Activated naive CD8-positive, alpha-beta T cell treated with anti-CD3 and anti-CD28 coated beads, Interleukin-2, amount 10 ng/mL, durations not matched to agents 7 days and 5 days (primary cell): ENCODE measurements at places on chromosomes 5 and 9. TPM values are rescaled to one million over a fixed set of nuclear protein-coding genes. Genes with fewer than 3 reads are reported as not detected.

- peaks cover 16% of the 10 kb centered on the region for H3K27me3 ChIP-seq
- no peaks in the 10 kb centered on the region for H3K36me3 ChIP-seq
- no peak for DNase-seq
- H3K4me3 ChIP-seq, result no peak overlapping the region
- no peaks in the 10 kb centered on the region for H3K4me1 ChIP-seq
Observed at GRCh38 chr9:135716045-135716444, 14.1 kb downstream of the KCNT1 start.

- no peaks in the 10 kb centered on the region for H3K4me1 ChIP-seq
- H3K4me3 ChIP-seq, result no peak overlapping the region
- no peaks in the 10 kb centered on the region for H3K27me3 ChIP-seq
Observed at GRCh38 chr5:27087747-27088146, 49.4 kb upstream of the CDH9 start.

The ANKRD31 gene
- 0.58 TPM for total RNA-seq

The TBC1D2 gene
- total RNA-seq, result 6.8 TPM

DNA sequence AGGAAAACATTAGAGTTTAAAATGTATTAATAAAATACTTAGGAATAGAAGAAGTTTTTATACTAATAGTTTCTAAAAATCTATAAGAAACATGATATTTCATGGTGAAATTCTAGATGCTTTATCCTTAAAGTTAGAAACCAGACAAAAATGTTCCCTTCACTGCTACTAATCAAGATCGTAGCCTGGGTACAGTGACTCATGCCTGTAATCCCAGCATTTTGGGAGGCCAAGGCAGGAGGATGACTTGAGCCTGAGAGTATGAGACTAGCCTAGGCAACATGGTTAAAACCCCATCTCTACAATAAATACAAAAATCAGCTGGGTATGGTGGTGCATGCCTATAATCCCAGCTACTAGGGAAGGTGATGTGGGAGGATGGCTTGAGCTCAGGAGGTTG, 30.4 kb upstream of the KLF9 start:
- H3K4me1 ChIP-seq, result peaks cover 8% of the 10 kb centered on the region
- no peak for DNase-seq
- no peaks in the 10 kb centered on the region for H3K27me3 ChIP-seq
- no peak overlapping the region for H3K4me3 ChIP-seq

The NADK2 gene
- total RNA-seq, result 17.3 TPM

GRCh38 chr9:12933957-12934356, 159.1 kb downstream of the LURAP1L start:
- no peak overlapping the region for H3K4me3 ChIP-seq
- no peak for DNase-seq
- no peaks in the 10 kb centered on the region for H3K36me3 ChIP-seq
- H3K27me3 ChIP-seq, result no peaks in the 10 kb centered on the region

GRCh38 chr9:35691757-35692301, 2.1 kb upstream of the TPM2 start:
- H3K4me1 ChIP-seq, result peaks cover 15% of the 10 kb centered on the region
- peaks cover 6% of the 10 kb centered on the region for H3K36me3 ChIP-seq
- DNase-seq, result no peak
- H3K27me3 ChIP-seq, result no peaks in the 10 kb centered on the region

DNA sequence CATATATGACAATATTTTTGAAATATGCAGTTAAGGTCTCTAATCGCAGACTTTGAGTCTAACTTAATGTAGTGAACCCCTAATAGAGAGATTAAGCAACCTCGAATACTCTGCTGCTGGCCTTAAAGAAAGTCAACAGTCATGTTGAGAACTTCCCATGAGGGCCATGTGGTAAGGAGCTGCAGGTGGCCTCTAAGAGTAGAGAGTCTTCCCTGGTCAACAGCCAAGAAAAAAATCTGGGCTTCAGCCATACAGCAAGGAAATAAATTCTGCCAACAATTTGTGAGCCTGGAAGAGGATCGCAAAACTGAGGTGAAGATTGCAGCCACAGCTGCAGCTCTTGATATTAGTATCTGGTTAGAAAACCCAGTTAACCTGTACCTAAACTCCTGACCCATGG, 935.2 kb upstream of the TYRP1 start:
- no peak overlapping the region for H3K4me3 ChIP-seq
- H3K27me3 ChIP-seq, result no peaks in the 10 kb centered on the region
- no peak for DNase-seq
- H3K27ac ChIP-seq, result no peak overlapping the region
- H3K36me3 ChIP-seq, result no peaks in the 10 kb centered on the region
- no peaks in the 10 kb centered on the region for H3K4me1 ChIP-seq

DNA sequence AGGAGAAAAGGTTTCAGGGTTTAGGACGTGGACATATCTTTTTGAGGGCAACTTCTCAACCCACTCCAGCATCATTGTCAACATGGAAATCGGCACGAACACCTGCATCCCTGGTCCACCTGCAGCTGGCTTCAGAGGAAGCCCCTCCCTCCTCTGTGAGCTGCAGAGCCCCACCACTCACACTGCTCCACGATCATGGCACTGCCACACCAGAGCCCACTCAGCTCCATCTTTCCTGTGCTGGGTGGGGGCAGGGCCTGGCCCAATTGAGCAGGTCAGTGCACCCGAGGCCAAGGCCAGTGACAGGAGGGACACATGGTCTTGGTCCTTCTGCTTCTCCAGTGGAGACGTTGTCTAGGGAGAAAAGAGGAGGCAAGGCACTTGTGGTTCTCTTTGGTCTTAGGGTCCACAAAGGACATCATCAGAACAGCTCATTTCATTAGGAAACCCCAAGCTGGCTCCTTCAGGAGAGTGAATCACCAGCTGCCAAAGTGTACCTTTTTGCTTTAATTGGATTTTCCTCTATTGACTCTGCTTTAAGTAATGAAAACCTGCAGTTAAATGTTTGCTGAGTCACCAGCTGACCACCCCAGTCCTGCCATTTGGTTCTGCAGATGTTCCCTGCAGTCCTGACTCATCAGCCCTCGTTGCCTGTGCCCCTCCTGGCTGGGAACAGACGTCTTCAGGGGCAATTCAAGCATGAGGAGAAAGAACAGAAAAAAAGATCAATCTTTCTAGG, 56.2 kb downstream of the UBE2QL1 start:
- no peaks in the 10 kb centered on the region for H3K36me3 ChIP-seq
- H3K4me1 ChIP-seq, result no peaks in the 10 kb centered on the region

The PCDHGA5 gene
- 0.30 TPM for total RNA-seq

The MARCOL gene
- total RNA-seq, result not detected

- H3K4me1 ChIP-seq, result peaks cover 36% of the 10 kb centered on the region
- H3K36me3 ChIP-seq, result peaks cover 45% of the 10 kb centered on the region
- no peak overlapping the region for H3K27ac ChIP-seq
- no peaks in the 10 kb centered on the region for H3K27me3 ChIP-seq
- no peak for DNase-seq
Observed at GRCh38 chr5:178210686-178211085, 6.4 kb downstream of the HNRNPAB start.

DNA sequence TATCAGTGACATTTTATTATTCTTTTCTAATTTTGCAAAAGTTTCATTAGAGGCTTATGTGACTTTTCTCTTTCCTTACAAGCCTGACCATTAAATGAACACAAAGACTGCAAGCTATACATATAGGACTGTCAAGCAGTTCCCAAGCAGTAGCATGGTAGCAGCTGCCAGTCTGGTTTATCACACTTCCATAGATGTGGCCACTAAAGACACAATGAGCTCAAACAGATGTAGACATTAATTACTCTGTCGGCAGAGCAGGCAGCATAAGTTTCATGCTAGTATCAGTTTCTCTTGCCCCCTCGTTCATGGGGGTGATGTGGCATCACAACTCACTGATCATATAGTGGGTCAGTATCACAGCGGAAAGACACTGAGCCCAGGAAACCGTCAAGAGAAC, 89.5 kb downstream of the CDH10 start:
- H3K36me3 ChIP-seq, result no peaks in the 10 kb centered on the region
- no peak for DNase-seq
- H3K4me3 ChIP-seq, result no peak overlapping the region
- H3K4me1 ChIP-seq, result no peaks in the 10 kb centered on the region
- no peak overlapping the region for H3K27ac ChIP-seq

The PHF24 gene
- total RNA-seq, result not detected

- no peaks in the 10 kb centered on the region for H3K27me3 ChIP-seq
- H3K27ac ChIP-seq, result no peak overlapping the region
- H3K4me1 ChIP-seq, result peaks cover 9% of the 10 kb centered on the region
- H3K36me3 ChIP-seq, result peaks cover 17% of the 10 kb centered on the region
- DNase-seq, result no peak
Observed at GRCh38 chr9:112086627-112087026, 88.5 kb downstream of the SUSD1 start.

- no peak overlapping the region for H3K4me3 ChIP-seq
- H3K36me3 ChIP-seq, result peaks cover 4% of the 10 kb centered on the region
- no peaks in the 10 kb centered on the region for H3K27me3 ChIP-seq
Observed at GRCh38 chr9:34994260-34994899, 4.8 kb downstream of the DNAJB5 start.

The DND1 gene
- total RNA-seq, result 3.1 TPM

- no peak for DNase-seq
- no peaks in the 10 kb centered on the region for H3K27me3 ChIP-seq
- no peak overlapping the region for H3K4me3 ChIP-seq
Observed at GRCh38 chr5:147483188-147483790, 26.6 kb downstream of the DPYSL3 start.

The AFAP1L1 gene
- total RNA-seq, result 0.09 TPM

GRCh38 chr9:71001780-71002386, 119.5 kb downstream of the TRPM3 start:
- no peaks in the 10 kb centered on the region for H3K4me1 ChIP-seq
- H3K27me3 ChIP-seq, result no peaks in the 10 kb centered on the region
- no peak overlapping the region for H3K27ac ChIP-seq
- H3K36me3 ChIP-seq, result no peaks in the 10 kb centered on the region
- no peak overlapping the region for H3K4me3 ChIP-seq

GRCh38 chr9:135978642-135979546, 17.7 kb upstream of the UBAC1 start:
- peak; percentile 64 for DNase-seq
- H3K4me1 ChIP-seq, result peaks cover 6% of the 10 kb centered on the region
- no peaks in the 10 kb centered on the region for H3K36me3 ChIP-seq
- H3K27ac ChIP-seq, result peak overlapping the region; percentile 61
- H3K4me3 ChIP-seq, result peak overlapping the region; percentile 56

The TESK1 gene
- 42.8 TPM for total RNA-seq

GRCh38 chr5:133370036-133370831, 242.1 kb downstream of the FSTL4 start:
- peaks cover 6% of the 10 kb centered on the region for H3K27me3 ChIP-seq
- no peak overlapping the region for H3K4me3 ChIP-seq
- no peak for DNase-seq

DNA sequence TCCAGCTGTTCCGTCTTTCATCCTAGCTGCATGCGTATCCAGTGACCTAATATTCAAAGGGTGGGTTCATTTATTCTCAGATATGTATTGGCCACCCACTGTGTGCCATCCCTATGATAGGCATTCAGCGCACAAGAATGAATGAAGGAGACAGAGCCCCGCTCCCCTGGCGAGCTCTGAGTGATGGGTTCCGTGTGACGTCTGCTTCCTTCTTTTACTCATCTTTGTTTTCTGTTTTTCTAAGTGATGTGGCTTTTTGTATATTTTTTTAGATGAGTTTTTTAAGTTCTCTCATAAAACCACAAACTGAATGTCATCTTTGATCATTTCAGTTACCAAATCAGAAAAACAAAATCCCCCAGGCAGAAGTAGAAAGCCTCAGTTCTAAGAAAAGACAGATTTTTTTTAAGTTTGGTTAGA, 168.3 kb upstream of the OTULINL start:
- H3K4me3 ChIP-seq, result peak overlapping the region; percentile 82
- peaks cover 4% of the 10 kb centered on the region for H3K36me3 ChIP-seq
- peak overlapping the region; percentile 98 for H3K27ac ChIP-seq
- no peak for DNase-seq
- H3K4me1 ChIP-seq, result peaks cover 43% of the 10 kb centered on the region

GRCh38 chr5:175772747-175773533, 98.4 kb upstream of the CPLX2 start:
- no peaks in the 10 kb centered on the region for H3K4me1 ChIP-seq
- no peak overlapping the region for H3K4me3 ChIP-seq
- H3K36me3 ChIP-seq, result no peaks in the 10 kb centered on the region
- no peak for DNase-seq
- H3K27ac ChIP-seq, result no peak overlapping the region

The PCDH1 gene
- total RNA-seq, result not detected

DNA sequence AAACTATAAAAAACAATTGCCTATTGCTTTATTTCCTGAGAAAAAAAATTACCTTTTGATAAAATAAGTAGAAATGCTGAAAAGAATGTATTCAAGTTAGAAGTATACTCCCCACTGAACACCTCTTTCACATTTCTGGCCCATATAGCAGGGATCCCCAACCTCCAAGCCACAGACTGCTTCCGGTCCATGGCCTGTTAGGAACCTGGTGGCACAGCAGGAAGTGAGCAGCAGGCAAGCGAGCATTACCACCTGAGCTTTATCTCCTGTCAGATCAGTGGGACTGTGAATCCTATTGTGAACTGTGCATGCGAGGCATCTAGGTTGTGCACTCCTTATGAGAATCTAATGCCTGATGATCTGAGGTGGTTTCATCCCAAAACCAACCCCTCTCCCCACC, 563.9 kb downstream of the RAB3C start:
- peaks cover 4% of the 10 kb centered on the region for H3K36me3 ChIP-seq
- H3K4me1 ChIP-seq, result peaks cover 26% of the 10 kb centered on the region
- H3K27me3 ChIP-seq, result no peaks in the 10 kb centered on the region
- DNase-seq, result no peak

DNA sequence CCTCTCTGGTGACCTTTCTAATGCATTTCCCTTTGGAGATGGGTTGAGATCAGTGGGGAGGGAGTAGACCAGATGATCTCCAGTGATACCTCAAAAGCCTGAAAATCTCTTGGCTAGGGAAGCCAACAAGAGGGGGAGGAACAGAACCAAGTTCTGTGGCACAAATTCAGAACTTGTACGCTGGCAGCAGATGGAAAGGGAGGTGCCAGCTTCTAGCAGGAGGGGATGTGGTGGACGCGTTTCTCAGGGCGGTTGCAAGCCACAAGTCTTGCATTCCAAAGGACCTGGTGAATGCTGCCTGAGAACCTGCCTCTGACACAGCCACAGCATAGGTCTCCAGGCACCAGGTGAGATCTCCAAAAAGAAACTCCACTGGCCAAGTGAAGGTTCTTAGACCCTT, 13.4 kb downstream of the SLIT3 start:
- no peak overlapping the region for H3K4me3 ChIP-seq
- no peak overlapping the region for H3K27ac ChIP-seq
- no peaks in the 10 kb centered on the region for H3K4me1 ChIP-seq

The PDE4D gene
- total RNA-seq, result 65.1 TPM

- peaks cover 8% of the 10 kb centered on the region for H3K4me1 ChIP-seq
- DNase-seq, result no peak
- no peak overlapping the region for H3K27ac ChIP-seq
- no peak overlapping the region for H3K4me3 ChIP-seq
- H3K36me3 ChIP-seq, result peaks cover 2% of the 10 kb centered on the region
Observed at GRCh38 chr5:107809201-107810034, 138.7 kb upstream of the EFNA5 start.

- no peaks in the 10 kb centered on the region for H3K36me3 ChIP-seq
- H3K27me3 ChIP-seq, result peaks cover 6% of the 10 kb centered on the region
- H3K4me3 ChIP-seq, result no peak overlapping the region
- H3K27ac ChIP-seq, result no peak overlapping the region
Observed at GRCh38 chr9:19456426-19456825, 47.6 kb downstream of the ACER2 start.

- no peaks in the 10 kb centered on the region for H3K27me3 ChIP-seq
- no peak for DNase-seq
- H3K4me3 ChIP-seq, result no peak overlapping the region
- H3K4me1 ChIP-seq, result peaks cover 10% of the 10 kb centered on the region
- H3K36me3 ChIP-seq, result no peaks in the 10 kb centered on the region
Observed at GRCh38 chr5:83337453-83338035, 134.0 kb upstream of the VCAN start.

The TAF11L11 gene
- not detected for total RNA-seq

GRCh38 chr9:91771027-91771426, 179.0 kb downstream of the ROR2 start:
- H3K27ac ChIP-seq, result no peak overlapping the region
- H3K36me3 ChIP-seq, result no peaks in the 10 kb centered on the region
- no peak overlapping the region for H3K4me3 ChIP-seq
- no peak for DNase-seq
